Foreskin fibroblast (primary cell): ENCODE measurements at places on chromosomes 12 and 14.

DNA sequence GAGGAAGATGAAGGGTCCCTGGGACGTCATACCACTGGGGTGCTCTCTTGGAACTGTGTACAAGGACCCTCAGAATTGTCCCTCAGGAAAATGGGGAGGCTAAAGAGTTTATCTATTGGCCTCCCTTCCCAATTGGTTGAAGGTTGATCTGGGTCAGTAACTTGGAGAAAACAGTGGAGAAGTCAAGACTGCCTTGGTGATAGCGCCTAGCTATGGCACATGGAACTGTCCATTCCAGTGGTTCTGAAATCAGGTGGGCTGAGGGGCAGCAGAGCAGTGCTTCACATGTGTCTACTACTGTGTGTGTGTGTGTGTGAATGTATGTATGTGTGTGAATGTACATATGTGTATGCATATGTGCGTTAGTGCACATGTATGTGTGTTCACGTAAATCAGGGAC is 316.1 kb downstream of the AACS start:
- no peak for DNase-seq

DNA sequence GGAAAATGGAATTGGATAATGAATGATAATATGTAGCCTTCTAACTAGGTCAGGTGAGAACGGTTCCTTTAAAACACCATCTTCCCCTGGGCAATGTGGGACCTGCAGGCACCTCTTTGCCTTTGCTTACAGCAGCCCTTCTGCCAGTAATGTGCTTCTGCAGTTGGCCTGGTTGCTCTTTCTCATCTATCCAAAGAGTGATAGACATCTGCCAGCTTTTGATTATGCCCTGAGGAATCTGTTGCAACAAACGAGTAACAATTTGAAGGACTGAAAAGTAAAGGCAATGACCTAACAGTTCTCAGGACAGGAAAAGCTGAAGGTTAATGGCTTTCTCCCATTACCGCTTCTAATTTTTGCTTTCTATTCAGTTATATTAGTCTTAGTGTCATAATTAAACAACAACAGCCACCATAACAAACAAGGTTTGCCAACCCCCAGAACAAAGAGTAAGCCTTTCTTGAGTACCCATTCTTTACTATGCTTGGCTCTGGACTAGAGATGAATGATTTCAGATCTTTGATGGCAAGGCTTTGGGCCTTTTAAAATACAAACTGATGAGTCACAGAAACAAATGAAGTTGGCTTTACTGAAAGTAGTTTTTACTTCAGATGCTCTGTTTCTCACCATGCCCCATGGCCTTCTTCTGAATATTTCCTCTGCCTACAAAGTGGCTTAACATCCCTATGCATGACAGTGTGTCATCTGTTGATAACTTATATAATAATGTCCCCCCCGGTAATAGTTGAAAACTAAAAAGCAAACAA is 76.1 kb upstream of the KRR1 start:
- DNase-seq: peak; percentile 21

DNA sequence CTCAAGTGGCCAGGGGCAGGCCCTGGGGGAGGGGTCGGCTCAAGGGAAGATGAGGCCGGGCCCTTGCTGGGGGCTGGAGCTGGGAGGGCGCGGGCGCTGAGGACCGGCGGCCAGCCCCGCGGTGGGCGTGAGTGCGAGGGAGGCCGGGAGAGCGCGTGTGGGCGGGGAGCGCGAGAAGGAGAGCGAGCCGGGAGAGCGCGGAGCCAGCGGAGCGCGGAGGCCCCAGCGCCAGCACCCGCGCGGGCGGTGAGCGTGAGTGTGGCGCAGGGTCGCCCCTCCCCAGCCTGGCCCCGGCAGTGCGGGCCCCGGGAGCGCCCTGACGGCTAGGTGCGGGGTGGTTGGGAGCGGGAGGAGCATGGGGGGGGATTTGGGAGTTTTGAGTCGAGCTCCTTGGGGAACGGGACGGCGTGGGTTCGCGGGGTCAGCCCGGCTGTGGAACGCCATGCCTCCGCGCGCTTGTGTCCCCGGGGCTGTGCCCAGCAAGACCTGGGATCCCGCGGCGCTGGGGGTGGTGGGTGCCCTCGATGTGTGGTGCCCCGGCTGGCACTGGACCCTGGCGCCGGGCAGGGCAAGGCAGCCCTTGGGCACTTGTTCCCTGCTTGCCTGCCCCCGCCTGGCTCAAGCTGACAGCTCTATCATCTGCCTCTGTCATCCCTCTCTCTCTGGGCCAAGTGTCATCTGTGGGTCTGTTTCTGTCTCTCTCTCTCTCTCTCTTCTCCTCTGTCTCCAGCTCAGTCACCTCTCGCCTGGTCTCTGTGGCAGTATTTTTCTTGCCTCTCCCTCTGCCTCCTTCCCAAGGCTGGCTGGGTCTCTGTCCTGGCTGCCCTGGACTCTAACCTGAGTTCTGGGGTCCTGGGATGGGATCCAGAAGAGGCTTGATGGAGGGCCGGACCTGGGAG is at the start of gene LBHD2:
LBHD2 (plus strand) TSS at position 190 of the 899 bp plus-strand sequence. CDS start 1,803 bp downstream, outside the sequence.
- no peak for DNase-seq

DNA sequence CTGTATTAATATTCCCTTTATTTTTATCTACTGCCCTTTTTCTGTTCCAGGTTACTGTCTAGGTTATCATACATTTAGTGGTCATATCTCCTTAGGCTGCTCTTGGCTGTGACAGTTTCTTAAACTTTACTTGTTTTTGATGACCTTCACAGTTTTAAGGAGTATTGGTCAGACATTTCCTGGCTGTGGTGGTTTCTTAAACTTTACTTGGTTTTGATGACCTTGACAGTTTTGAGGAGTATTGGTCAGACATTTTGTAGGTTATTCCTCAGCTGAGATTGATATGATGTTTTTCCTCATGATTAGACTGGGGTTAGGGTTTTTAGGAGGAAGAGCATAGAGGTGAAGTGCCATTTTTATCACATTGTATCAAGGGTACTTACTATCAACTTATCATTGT is 36.4 kb downstream of the CCDC91 start:
- no peak for DNase-seq

- DNase-seq: no peak
These were observed 537.3 kb upstream of the MIS18BP1 start for GRCh38 chr14:45790293-45790692.
